ENCODE measurements at places on chromosomes 7 and 10.

- no peak for DNase-seq
Observed at GRCh38 chr7:133887459-133887858, 239.7 kb upstream of the LRGUK start.

DNA sequence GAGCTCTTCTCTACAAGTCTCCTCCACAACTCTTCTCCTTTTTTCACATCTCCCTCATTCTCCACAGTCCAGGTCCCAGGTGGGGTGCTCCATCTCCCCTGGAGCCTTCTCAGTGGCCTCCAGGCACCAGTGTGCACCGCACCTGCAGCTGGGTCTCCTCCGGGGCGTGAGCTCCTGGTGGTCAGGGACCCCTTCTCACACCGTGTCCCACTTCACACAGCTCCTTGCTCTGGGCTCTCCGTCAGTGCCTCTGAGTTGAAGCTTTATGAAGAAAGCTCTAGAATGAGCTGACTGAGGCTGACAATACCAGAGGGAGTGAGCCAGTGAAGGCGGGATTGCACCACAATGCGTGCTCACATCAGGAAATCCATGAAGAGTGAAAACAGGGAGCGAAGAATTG is 290.2 kb downstream of the DNAJB6 start:
- DNase-seq: no peak

DNA sequence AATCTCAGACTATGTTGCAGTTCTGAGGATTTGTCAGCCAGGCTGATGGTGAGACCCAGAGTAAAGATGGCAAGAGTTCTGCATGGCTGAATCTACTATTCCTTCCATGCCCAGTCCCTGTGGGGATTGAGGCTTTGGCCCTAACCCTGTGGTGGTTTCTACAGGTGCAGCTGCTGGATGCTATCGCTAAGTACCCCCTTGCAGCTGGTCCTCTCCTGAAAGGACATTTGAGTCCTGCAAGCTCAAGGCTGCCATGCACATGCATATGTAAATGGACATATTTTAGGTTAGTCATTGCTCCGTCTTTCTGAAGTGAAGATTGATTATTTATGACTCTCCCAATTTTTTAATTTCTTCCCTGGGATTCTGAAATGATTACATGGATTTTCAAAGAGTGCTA is 1122.2 kb upstream of the CELF2 start:
- no peak for DNase-seq

- no peak for DNase-seq
Observed at GRCh38 chr7:88306590-88307048, at the start of gene STEAP4. STEAP4 (minus strand) TSS chr7:88306894; CDS start chr7:88284269, 22,625 bp downstream.

GRCh38 chr7:116122972-116123595 is 87.3 kb upstream of the TES start:
- DNase-seq: peak; percentile 5

DNA sequence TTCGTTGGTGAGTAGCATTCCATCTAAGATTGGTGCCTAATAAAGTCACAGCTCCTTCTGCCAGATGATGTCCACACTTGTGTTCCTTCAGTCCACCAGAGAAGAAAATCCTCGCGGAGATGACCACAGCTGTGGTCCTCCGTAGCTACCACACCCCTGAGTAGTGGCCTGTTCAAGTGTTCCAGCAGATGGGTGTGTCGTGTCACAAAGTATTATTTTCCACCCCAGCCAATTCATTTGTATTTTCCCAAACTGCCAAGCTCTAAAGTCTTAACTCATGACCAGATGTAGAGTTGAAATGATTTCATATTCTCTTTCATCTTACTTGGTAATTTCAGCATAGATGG is 251.3 kb upstream of the TCF7L2 start:
- no peak for DNase-seq

DNA sequence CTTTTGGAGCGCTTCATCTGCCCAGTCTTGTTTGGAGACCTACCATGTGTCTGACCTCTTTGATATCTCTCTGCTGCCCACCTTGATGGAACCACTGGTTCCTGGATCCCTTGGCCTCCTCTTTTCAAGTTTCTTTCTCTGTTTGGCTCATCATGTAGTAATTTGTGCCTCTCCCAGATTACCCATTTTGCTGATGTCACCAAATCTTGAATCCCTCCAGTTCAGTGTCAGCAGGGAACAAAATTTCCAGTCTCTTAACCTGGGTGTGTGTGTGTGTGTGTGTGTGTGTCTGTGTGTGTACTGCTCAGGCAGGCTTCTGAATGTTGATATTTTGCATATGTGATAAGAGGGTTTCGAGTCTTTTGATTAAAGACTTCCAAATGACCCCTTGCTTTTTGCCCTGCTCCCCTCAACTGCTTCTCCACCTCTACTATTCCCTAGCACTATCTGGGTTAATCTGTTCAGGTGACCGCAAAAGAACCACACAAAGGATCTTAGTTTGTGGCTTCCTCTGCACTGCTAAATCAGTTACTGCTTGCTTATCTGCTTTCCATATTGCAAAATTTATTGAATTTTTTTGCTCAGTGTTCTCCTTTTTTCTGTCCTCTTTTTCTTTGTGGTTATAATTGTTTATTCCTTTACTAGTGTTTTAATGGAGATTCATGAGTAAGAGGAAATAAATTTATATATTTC is 25.7 kb downstream of the MYO3A start:
- DNase-seq: no peak

DNA sequence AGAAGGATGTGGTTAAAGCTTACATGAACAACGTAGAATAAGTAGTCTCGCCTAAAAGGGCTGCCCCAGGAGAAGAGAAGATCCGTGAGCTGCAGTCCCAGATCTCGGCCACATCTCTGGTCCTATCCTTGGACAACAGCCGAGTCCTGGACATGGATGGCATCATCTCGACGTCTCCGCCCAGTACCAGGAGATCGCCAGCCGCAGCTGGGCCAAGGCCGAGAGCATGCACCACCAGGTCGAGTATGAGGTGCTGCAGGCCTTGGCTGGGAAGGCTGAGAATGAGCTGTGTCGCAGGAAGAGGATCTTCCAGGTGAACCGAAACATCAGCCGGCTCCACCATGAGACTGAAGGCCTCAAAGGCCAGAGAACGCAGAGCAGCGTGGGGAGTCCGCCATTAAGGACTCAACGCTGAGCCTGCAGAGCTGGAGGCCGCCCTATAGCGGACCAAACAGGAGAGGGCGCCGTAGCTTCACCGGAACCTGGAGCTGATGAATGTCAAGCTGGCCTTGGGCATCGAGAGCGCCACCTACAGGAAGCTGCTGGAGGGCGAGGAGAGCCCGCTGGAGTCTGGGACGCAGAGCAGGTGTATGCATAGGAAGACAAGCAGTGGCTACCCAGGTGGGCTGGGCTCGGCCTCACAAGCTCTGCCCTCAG is 22.2 kb downstream of the LIPK start:
- DNase-seq: no peak

- DNase-seq: no peak
Observed at GRCh38 chr7:108578937-108579336, 9.3 kb downstream of the DNAJB9 start.

DNA sequence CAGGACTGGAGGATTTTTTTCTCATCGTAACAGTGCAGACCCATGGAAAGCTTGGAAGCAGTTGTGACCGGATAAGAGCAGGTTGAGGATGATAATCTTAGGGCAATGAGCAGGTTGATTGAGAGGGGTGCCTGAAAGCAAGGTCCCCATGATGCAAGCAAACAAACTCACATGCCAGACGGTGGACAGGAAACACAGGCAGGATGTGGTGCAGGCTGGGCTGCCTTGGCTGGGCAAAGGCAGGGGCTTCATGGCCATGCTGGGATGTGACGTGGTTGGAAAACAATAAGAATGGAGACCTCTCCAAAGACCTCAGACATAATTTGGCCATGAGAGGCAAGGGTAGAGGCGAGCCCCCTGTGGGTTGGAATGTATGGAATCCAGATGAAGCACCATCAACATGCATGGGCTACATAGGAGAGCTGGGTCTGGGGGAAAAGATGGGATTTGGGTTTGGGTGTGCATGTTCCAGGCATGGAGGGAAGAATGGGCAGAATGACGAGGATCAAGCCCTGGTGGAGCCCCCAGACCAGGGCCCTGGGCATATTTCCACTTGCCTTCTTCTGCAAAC is 58.3 kb downstream of the IKZF1 start:
- no peak for DNase-seq

GRCh38 chr7:73833251-73833919 is 2.6 kb downstream of the CLDN4 start:
- no peak for DNase-seq

- DNase-seq: no peak
Observed at GRCh38 chr7:25050223-25050622, 70.2 kb upstream of the OSBPL3 start.

- DNase-seq: no peak
Observed at GRCh38 chr10:130708465-130709070, 572.4 kb downstream of the GLRX3 start.

GRCh38 chr7:107043921-107044346 is 571 bp upstream of the PRKAR2B start:
- DNase-seq: no peak

DNA sequence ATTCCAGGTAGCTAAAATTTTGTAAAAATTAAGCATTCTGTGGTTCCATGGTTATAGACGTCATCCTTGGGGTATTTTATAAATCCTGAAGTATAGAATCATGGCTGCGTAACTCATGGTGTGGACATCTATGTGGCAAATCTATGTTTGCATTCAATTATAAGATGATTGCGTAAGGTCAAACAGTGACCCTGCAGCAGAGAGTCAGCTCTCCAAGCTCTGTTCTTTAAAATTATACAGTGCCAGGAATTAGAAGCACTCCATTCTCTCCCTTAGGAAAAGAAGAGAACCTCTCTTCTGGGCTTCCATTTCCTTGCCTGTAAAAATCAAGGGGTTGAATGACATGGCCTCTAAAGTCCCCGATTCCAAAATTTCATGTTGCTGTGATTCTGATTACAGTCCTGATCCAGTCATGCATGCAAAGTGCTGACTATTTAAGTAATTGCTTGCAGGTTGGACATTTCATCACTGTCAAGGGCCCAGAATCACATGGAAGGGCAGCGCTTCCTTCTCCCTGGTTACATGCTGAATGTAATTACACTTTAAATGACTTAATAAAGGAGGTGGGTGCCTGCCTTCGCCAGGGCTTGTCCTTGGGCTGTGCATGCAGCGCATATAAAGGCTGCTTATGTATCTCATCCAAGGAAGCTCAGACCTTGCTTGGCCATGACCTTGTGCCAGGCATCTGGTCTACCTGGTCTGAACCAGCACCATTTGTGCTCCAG is 550.7 kb downstream of the TYW1 start:
- DNase-seq: no peak

- DNase-seq: no peak
Observed at GRCh38 chr7:43302773-43303460, 190.5 kb downstream of the HECW1 start.

GRCh38 chr7:52639126-52639525 is 396.3 kb upstream of the POM121L12 start:
- no peak for DNase-seq

DNA sequence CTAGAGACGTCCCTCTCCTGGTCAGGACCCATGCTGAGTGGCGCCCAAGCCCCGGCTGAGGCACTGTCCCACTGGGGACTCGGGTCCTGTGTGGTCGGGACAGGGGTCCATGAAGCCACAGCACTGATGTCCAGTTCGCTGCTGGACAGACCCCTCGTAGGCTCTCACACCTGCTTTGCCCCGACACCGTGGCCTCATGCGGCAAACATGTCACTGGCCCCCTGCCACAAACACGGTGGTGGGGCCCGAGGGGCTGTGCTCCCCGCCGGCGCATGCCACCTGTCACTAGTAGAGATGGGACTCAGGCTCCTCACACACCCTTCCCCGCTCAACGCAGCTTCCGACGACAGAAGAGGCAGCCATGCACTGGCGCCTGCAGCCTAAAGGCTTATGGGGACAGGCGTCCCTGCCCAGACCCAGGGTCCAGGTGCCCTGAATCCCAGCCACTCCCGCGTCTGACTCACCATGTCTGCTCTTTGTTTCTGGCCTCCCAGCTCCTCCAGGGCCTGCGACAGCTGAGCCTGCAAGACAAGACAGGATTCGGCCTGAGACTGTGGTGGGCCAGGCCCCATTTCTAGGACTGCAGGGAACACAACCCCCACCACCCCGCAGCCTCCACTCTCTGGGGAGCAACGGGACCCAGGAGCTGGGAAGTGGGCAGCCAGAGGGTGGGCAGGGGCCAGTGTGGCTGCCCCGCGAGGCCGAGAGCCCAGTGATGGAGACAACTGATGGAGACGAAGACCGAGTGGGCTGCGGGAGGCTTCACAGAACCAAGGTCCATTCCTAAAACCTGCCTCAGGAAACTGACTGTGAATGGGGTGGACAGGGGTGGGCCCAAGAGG is 230.9 kb downstream of the MAD1L1 start:
- no peak for DNase-seq

- no peak for DNase-seq
Observed at GRCh38 chr10:45515630-45516029, 141.6 kb downstream of the ALOX5 start.

- no peak for DNase-seq
Observed at GRCh38 chr7:84513061-84513460, 318.5 kb upstream of the SEMA3A start.

DNA sequence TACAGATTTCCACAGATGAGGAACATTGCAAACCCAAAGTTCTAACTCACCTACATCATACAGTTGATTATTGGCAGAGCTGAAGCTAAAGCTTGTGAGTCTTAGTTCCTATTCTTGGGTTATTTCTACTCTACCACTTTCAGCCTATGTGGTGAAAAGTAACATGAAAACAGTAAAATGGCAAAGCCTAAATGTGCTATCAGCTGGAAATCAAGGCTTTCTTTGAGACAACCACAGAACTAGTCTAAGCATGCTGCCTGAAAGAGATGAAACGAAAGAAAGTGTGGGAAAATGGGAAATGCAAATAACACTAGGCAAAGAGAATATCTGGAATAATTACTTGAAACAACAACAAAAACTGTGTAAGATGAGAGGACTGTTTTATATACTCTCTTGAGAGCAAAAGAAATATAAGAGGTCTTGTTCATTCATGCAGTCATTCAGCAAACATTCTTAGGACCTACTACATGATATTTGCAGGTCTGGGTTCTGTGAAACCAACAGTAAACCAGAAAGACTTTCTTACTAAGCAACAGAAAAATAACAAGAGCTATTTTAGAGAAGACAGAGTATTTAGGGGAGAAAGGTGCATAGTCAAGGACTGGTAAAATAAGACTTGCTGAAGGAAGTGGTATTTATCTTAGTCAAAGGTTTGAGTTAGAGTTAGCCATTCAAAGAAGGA is 437.1 kb downstream of the HTR7 start:
- DNase-seq: no peak

- DNase-seq: no peak
Observed at GRCh38 chr7:76220185-76221057, 18.7 kb downstream of the SRRM3 start.

DNA sequence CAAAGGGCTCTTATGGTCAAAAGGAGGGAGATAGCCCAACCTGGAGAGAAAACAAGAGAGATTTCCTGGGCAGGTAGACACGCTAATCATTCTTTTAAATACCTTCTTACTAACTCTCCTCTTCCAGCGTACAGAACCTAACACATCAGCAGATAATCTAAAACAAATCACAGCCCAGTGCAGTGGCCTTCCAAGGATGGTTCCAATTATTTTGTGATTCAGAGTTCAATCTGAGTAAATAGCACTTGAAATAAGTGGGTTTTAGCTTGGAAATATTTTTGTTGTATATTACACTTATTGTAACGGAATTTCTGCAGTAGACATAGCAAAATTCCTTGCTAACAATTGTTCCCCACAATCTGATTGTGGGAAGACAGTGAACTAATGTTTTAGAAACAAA is 7.3 kb upstream of the IMPDH1 start:
- no peak for DNase-seq

- DNase-seq: no peak
Observed at GRCh38 chr7:107934991-107935770, 44.2 kb downstream of the DLD start.
